ENCODE measurements at places on chromosomes 5 and 9. TPM values are rescaled to one million over a fixed set of nuclear protein-coding genes. Genes with fewer than 3 reads are reported as not detected.
A peak's percentile ranks its signal among the peaks of the same experiment; 100 is the strongest.

GRCh38 chr9:136741883-136742571, 713 bp downstream of the LCN10 start:
- DNase-seq, result no peak
- no peak overlapping the region for H3K4me3 ChIP-seq
- H3K27me3 ChIP-seq, result peaks cover 19% of the 10 kb centered on the region
- no peaks in the 10 kb centered on the region for H3K4me1 ChIP-seq
- no peaks in the 10 kb centered on the region for H3K36me3 ChIP-seq
- no peak overlapping the region for H3K27ac ChIP-seq

- DNase-seq, result no peak
- H3K4me3 ChIP-seq, result no peak overlapping the region
- no peaks in the 10 kb centered on the region for H3K36me3 ChIP-seq
- H3K27ac ChIP-seq, result no peak overlapping the region
Measured at GRCh38 chr5:7848296-7848695, 2.6 kb downstream of the CFAP90 start.

- peaks cover 12% of the 10 kb centered on the region for H3K4me1 ChIP-seq
- no peak overlapping the region for H3K4me3 ChIP-seq
- no peak overlapping the region for H3K27ac ChIP-seq
- no peaks in the 10 kb centered on the region for H3K27me3 ChIP-seq
Measured at GRCh38 chr9:124372038-124372437, 43.2 kb downstream of the PSMB7 start.

DNA sequence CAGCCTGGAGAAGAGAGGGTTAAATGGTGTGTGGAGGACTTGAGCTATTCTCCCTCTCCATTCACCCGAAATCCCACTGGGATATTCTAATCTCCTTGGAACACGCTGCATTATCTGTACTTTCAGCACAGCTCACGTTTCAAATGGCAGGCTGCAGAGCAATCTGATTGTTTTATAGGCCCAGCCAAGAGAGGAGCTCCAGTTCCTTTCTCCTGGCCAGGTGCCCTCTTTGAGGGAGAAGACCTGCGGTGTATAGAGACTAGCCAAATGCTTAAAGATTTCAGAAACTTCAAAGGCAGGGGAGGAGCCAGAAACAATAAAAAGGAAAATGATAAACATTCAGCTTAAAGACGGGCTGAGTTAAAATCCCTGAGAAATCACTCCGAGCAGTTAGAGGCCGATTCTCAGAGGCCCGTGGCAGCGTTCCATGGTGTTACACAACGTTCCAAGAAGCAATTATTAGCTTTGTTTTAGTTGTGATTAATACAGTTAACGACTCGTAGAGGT, 564.0 kb upstream of the KLF4 start:
- H3K4me1 ChIP-seq, result peaks cover 42% of the 10 kb centered on the region
- no peak overlapping the region for H3K27ac ChIP-seq
- no peaks in the 10 kb centered on the region for H3K27me3 ChIP-seq
- no peaks in the 10 kb centered on the region for H3K36me3 ChIP-seq
- H3K4me3 ChIP-seq, result no peak overlapping the region

DNA sequence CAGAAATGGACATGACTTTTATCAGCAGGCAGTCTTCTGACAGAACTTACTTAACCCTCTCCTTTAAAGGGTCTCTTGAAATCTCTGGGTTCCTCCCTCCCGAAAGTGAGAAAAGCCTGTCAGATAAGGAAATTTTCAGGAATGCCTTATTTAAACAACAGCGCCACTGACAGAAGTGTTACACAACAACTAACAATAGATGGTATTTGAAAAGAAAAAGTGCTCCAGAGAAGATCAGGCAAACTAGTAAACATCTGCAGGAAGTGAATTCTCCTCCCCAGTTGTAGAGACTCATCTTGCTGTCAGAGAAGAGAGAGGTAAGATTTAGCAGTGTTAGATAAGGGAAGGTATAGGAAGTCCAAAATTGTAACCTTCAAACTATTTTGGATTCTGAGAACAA, 107.2 kb upstream of the NFIL3 start:
- no peak for DNase-seq
- H3K27me3 ChIP-seq, result no peaks in the 10 kb centered on the region
- H3K27ac ChIP-seq, result no peak overlapping the region
- no peak overlapping the region for H3K4me3 ChIP-seq
- no peaks in the 10 kb centered on the region for H3K36me3 ChIP-seq

GRCh38 chr9:105678163-105678562, 15.9 kb downstream of the TAL2 start:
- no peaks in the 10 kb centered on the region for H3K27me3 ChIP-seq
- no peaks in the 10 kb centered on the region for H3K4me1 ChIP-seq
- DNase-seq, result no peak
- H3K36me3 ChIP-seq, result no peaks in the 10 kb centered on the region

- DNase-seq, result no peak
- H3K4me3 ChIP-seq, result no peak overlapping the region
- H3K27ac ChIP-seq, result no peak overlapping the region
- H3K4me1 ChIP-seq, result no peaks in the 10 kb centered on the region
- no peaks in the 10 kb centered on the region for H3K36me3 ChIP-seq
Measured at GRCh38 chr9:7387840-7388239, 411.7 kb downstream of the DMAC1 start.

DNA sequence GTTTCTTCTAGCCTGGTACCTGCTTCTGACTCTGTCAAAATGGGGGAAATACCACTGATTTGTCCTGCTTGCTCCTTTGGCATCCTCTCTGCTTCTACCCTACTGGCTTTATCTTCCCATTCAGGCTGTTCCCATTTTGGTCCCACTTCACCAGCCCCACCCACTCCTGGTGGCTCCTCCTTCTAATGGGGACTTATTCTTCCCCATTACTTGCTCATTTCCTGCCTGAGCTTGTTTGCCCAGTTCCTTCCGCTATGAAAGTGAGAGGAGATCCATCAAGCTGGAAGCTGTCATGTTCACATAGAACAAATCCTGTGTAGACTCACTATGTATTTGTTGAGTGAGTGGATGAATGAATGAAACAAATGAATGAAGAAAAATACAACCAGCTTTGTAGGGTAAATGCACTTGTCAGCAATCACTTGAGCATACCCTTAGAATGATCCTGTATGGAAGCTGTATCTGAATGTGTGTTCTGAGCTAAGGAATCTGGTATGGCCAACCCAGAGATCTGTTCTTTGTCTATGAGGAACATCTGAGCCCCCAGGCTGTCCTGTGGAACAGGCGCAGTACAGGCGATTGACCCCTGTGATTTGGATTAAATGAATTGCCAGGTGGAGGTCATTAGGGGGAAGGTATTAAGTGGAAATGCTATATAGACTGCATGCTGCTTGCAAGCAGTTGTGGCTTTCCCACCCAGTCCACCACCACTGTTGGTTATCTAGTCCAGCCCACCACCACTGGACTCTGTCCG, 89.5 kb downstream of the APBA1 start:
- no peak overlapping the region for H3K4me3 ChIP-seq
- no peak for DNase-seq
- no peaks in the 10 kb centered on the region for H3K36me3 ChIP-seq
- H3K27me3 ChIP-seq, result no peaks in the 10 kb centered on the region

- H3K27me3 ChIP-seq, result no peaks in the 10 kb centered on the region
- H3K4me3 ChIP-seq, result no peak overlapping the region
- DNase-seq, result no peak
- H3K36me3 ChIP-seq, result no peaks in the 10 kb centered on the region
- H3K27ac ChIP-seq, result no peak overlapping the region
Measured at GRCh38 chr5:168307022-168307421, 15.6 kb downstream of the WWC1 start.

GRCh38 chr9:133263557-133263956, 11.4 kb downstream of the ABO start:
- H3K4me3 ChIP-seq, result no peak overlapping the region
- H3K4me1 ChIP-seq, result no peaks in the 10 kb centered on the region
- H3K27ac ChIP-seq, result no peak overlapping the region
- no peaks in the 10 kb centered on the region for H3K27me3 ChIP-seq

- no peak overlapping the region for H3K4me3 ChIP-seq
- H3K36me3 ChIP-seq, result no peaks in the 10 kb centered on the region
- H3K27me3 ChIP-seq, result no peaks in the 10 kb centered on the region
- peak overlapping the region; percentile 79 for H3K27ac ChIP-seq
- peaks cover 72% of the 10 kb centered on the region for H3K4me1 ChIP-seq
- DNase-seq, result peak; percentile 84
Measured at GRCh38 chr5:10704949-10705621, 55.9 kb downstream of the DAP start.

GRCh38 chr5:93340881-93341280, 240.1 kb downstream of the NR2F1-AS1 start:
- no peak overlapping the region for H3K4me3 ChIP-seq
- H3K27ac ChIP-seq, result no peak overlapping the region
- no peak for DNase-seq

DNA sequence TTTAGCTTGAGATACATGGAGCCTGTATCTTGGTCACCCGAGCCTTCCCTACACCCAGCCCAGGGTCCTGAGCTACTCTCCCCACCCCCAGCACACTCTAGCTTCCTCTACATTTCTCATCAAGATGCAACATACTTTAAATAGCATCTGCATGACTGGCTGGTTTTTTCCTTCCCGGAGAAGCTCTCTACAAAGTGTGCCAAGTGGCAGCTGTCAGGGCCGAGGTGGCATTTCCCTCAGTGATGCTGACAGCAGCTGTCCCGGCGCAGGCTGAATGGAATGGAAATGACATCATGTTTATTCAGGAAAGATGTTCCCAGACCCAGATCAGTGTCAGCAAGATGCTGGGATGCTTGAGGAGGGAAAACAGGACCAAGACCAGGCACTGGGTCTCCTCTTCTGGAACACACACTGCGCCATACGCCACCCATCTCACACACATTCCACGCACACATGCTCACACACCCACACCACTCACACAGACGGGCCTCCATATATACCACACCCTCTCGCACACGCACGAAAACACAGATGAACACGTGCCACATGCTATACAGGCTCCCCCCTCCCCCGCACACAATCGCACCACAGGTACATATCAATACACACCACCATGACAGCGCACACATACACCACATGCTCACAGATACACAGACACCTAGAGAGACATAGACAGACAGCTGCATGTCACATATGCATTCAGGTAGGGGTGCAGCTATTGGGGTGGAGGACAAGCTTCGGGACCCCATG, 67.8 kb downstream of the LHX2 start:
- H3K27ac ChIP-seq, result no peak overlapping the region
- H3K27me3 ChIP-seq, result peaks cover 5% of the 10 kb centered on the region
- no peak overlapping the region for H3K4me3 ChIP-seq
- peaks cover 13% of the 10 kb centered on the region for H3K4me1 ChIP-seq
- peak; percentile 54 for DNase-seq

GRCh38 chr9:7266911-7267595, 509.3 kb downstream of the KDM4C start:
- H3K36me3 ChIP-seq, result no peaks in the 10 kb centered on the region
- no peak overlapping the region for H3K27ac ChIP-seq
- H3K4me1 ChIP-seq, result no peaks in the 10 kb centered on the region
- no peaks in the 10 kb centered on the region for H3K27me3 ChIP-seq

DNA sequence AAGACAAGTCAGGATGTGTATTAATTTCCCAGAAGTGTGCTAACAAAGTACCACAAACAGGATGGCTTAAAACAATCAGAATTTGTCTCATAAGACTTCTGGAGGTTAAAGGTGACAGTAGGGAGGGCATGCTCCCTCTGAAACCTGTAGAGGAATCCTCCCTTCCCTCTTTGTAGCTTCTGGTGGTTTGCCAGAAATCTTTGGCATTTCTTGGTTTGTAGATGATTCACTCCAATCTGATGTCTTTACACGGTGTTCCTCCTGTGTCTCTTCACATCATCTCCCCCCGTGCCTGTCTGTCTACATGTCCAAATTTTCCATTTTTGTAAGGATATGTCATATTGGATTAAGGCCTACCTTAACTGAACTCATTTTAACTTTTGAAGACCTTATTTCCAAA, 471.5 kb downstream of the ZNF608 start:
- H3K27me3 ChIP-seq, result no peaks in the 10 kb centered on the region
- peak; percentile 9 for DNase-seq
- H3K4me1 ChIP-seq, result no peaks in the 10 kb centered on the region
- no peak overlapping the region for H3K4me3 ChIP-seq
- no peak overlapping the region for H3K27ac ChIP-seq
- H3K36me3 ChIP-seq, result no peaks in the 10 kb centered on the region

GRCh38 chr5:179801304-179802206, 5.1 kb downstream of the MGAT4B start:
- H3K27ac ChIP-seq, result no peak overlapping the region
- no peaks in the 10 kb centered on the region for H3K36me3 ChIP-seq
- DNase-seq, result no peak
- H3K27me3 ChIP-seq, result no peaks in the 10 kb centered on the region

DNA sequence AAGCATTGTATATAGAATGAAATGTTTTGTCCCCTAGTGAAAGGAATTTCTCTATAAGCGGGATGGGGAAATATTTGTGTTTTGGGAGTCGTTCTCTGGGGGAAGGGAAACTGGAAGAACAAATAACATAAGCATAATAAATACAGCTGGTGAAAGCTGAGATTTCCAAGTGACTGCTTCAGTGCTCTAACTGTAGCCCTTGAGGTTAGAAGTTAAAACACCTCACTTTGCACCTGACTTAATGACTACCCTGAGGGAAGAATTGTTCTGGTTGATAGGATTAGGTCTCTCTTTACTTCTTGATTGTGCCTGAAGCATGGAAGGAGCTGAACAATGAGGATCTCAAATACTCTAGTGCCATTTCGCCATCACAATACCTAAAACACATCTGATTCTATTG, 307.4 kb downstream of the MAN2A1 start:
- no peaks in the 10 kb centered on the region for H3K27me3 ChIP-seq
- no peak overlapping the region for H3K27ac ChIP-seq
- H3K36me3 ChIP-seq, result no peaks in the 10 kb centered on the region
- H3K4me1 ChIP-seq, result peaks cover 16% of the 10 kb centered on the region
- no peak for DNase-seq

GRCh38 chr9:70220216-70220615, 38.6 kb upstream of the SMC5 start:
- no peak overlapping the region for H3K4me3 ChIP-seq
- H3K27me3 ChIP-seq, result no peaks in the 10 kb centered on the region
- H3K36me3 ChIP-seq, result no peaks in the 10 kb centered on the region
- no peaks in the 10 kb centered on the region for H3K4me1 ChIP-seq

SOX30 gene
- total RNA-seq, result 0.14 TPM

ZNF454 gene
- total RNA-seq, result not detected

WNT8A gene
- total RNA-seq, result not detected

CDH6 gene
- total RNA-seq, result 90.1 TPM

TERT gene
- 0.50 TPM for total RNA-seq

CLK4 gene
- 15.4 TPM for total RNA-seq

INSL6 gene
- total RNA-seq, result not detected

CDKN2B gene
- 306 TPM for total RNA-seq

SGCD gene
- 2.9 TPM for total RNA-seq

CDC25C gene
- 1.6 TPM for total RNA-seq

FBXW11 gene
- total RNA-seq, result 65.9 TPM
